Esophagus squamous epithelium (tissue), 5 donors: ENCODE measurements at places on chromosomes 7 and 10.

- no peak for DNase-seq
Observed at GRCh38 chr10:51832652-51833383, 133.4 kb upstream of the CSTF2T start.

GRCh38 chr7:156499247-156499881 is 141.2 kb upstream of the RNF32 start:
- no peak for DNase-seq

- no peak for DNase-seq
Observed at GRCh38 chr10:112330162-112330561, 43.8 kb upstream of the ACSL5 start.

DNA sequence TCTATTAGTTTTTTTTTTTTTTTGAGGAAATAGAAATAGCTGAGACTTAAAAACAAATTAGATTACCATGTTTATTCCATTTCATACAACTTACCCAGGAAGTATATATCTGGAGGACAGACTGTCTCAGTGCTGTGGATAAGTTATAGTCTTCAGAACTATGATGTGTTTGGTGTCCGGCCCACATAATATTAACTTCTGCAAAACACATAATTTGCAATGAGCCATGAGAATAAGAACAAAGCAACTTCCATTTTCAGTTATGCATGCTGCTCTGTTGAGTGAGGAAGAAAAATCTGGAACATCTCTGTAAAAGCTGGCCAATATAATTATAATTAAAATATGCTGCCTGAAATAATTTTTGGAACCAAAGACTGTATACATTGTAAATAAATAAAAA is 130.9 kb downstream of the AGMO start:
- no peak for DNase-seq

- no peak for DNase-seq
Observed at GRCh38 chr7:55140221-55140940, 121.6 kb downstream of the EGFR start.

GRCh38 chr7:149248777-149249176 is 9.3 kb downstream of the ZNF212 start:
- no peak for DNase-seq

DNA sequence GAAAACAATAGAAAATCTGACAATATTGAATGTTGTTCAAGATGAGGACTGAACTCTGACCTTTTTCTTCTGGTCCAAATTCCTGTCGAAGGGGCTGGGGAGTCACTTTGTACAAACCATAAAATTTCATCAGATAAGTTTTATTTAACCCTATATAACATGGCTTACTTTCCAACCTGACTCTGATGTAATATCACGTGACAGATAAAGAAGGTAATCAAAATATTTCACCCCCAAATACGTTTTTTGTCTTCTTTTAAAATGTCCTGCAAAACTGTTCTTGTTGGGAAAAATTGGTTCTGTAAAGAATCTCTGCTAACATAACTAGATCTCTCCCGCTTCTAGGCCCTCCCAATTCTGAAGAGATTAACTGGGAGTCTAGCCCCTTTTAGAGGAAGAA is 90.9 kb upstream of the MDFIC start:
- DNase-seq, result no peak

DNA sequence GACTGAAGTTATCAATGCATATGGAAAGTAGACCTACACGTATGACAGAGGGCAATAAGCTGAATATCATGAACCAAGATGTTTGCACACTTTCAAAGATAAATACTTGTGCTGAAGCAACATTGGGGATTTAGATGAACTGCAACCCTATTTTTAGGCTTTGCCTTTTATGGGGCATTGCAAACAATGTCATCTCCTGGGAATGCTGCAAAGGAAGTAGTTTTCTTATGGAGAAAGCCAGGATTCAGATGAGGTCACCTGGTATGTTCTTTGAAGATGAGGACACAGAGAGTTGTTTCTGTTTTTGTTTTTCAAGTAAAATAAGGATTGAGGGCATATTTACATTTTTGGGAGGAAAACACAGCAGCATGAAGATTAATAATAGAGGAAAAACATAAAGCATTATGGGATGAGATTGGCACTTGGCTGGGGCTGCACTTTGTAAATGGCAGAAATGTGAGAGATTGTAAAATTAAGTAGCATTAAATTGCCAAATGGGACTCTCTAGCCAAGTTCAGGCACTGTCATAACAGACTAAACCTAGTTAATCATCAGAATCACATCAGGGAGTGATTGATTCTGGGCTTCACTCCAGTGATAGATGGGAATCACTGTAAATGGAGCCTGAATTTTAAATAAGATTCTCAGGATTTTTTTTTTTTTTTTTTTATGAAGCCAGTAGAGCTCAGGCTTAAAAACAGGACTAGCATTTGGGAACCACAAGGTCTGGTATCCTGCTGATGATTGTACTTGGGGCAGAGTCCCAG is 63.1 kb downstream of the MALRD1 start:
- no peak for DNase-seq

GRCh38 chr7:140404565-140405065 is 757 bp downstream of the RAB19 start:
- no peak for DNase-seq

DNA sequence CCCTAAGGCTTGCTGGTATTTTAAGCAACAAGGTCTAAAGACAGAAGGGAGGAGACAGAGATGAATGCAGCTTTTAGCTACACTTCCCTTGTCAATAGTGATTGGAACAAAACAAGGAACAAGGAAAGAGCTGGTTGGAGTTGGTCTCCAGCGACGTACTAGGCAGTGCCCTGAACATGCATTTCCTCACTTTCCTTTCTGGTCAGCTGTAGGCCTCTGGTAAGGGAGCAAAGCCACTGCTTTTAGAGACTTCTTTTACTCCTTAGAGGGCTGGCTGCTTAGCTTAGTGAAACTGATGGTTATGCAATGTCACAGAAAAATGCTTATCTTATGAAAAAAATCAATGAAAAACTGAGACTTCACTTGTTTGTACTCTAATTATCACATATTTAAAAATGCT is 75.5 kb upstream of the TRIL start:
- no peak for DNase-seq

DNA sequence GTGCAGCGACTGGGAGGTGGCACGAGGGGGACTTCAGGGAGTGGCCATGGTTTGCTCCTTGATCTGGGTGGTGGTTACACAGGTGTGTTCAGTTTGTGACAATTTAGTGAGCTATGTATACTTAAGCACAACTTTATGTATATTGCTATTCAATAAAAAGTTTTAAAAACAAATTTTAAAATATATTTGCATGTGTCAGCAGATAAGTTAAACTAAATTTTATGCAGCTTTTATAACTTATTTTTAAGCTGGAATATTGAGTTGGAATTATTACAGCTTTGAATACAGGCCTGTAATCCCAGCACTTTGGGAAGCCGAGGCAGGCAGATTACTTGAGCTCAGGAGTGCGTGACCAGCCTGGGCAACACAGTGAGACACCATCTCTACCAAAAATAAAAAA is 5.4 kb downstream of the BAIAP2L1 start:
- no peak for DNase-seq

DNA sequence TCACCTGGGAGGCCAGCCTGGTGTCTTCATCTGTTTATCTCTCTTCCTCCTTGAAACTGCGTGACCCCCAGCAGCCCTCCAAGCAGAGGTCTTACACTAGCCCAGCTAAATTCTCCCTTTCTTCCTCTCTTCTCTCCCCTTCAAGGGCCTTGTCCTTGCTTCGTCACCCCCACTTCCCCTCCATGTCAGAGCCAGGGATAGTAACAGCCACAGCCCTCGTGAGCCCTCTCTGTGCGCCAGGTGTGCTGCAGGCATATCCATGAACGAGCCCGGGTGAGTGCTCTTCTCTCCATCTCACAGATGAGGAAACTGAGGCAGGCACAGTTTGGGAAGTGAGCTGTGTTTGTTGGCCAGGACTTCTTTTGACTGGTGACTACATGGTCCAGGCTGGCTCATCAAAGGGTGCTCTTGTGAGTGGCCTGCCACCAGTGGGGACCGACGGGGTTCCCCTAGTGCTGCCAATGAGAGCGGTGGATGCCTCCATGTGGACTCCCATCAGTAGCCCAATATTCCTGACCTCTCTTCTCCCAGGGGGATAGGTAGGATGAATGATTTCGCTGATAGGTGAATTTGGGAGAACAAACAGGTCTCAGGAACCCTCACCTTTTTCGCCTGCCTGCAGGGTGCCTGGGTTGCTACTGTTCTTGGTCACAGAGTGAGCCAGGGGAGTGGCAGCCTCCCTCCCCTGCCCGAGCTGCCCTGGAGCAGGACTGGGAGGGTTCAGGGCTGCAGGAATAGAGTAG is 38.1 kb downstream of the ADRA2A start:
- no peak for DNase-seq

DNA sequence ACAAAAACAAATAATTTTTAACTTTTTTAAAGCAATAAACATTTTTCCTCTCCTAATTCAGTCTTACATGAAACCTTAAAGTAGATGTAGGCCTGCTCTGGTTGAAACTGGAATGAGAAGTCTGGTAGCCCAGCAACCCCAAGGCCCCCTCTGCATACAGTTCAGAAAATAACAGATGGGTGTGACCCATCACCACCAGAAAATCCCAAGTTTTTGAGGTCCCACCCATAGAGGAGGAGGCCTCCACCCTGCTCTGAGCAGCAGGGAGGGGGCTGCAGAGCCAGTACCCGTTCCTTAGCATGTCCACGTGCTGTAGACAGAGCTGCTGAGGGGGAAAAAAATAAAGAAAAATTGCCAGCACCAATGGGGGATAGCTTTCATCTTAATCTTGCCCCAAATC is 122.7 kb downstream of the WNT2 start:
- DNase-seq, result no peak

DNA sequence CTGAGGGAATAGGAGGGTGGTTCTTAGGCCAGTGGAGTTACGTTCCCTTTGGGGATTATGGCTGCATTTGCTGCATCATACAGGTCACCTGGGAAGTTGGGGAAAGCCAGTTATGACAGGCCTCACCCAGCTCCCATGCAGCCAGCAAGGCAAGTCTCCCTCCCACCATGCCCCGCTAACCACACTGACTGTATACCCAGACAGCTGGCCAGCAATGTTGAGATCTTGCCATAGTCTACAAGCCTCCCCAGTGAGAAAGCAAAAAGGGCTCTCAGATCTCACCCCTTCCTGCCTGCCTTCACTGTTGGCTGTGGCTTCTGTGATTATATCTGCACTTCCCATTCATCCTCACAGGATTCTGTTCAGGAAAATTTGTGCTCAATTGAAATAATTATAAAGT is 133.3 kb upstream of the HGF start:
- no peak for DNase-seq

GRCh38 chr10:79585870-79586527 is 24.7 kb upstream of the SFTPA1 start:
- no peak for DNase-seq

- no peak for DNase-seq
Observed at GRCh38 chr10:8576911-8577310, 522.4 kb downstream of the GATA3 start.

DNA sequence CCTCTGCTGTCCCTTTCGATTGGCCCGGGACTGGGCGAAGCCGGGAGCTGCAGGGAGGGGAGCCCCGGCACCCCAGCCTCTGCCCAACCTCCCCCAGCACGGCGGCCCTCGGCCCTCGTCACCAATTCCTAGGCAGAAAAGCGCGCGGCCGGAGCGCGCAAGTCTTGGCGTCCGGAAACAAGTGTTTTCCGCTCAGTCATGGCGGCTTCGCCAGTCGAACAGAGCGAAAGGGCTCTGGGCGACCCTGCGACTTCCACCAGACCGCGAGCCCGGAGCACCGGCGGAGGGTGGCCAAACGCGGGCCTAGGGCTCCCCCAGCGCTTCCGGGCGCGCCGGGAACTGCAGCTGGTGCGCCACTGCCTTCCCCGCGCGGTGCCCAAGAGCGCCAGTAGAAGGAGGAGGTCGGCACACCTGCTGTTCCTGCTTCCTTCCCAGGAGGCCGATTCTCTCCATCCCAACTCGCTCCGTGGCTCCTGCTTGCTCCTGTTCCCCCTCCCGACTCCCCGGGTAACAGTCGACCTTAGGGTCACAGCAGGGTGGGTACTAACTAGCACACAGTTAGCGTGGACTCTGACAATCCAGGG is 729.9 kb downstream of the ZWINT start:
- no peak for DNase-seq

DNA sequence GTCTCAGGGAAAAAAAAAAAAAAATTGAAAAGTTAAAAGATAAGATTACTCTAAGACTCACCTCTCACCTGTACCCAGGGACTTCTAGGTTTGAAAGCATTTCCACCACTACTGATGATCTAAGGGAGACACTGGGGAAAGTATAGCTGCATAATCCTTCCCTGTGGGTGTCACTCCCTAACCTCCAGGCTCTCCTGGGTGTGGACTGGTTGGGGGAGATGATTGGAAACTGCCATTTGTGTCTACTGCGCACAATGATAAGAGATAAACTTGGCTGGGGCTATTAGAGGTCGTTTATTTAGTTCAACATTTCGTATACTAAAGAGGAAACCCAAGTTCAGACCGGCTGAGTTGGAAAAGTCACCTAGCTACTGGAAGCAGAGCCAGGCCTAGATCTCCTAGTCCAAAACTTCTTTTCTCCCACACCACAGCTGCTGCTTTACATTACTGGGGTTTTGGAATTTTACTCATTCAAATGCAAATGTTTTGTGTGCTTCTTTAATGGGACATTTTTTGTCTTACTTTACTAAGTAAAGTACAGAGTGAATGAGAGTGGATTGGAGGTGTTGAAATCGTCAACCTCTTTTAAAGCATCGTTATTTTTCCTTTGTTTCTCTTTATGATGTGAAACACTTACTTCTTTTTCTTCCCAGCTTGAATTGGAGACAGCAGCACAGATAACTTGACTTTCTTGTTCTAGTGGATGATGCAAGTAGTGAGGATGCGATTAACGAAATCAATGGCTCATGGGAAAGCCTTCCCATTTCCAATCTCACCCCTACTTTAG is 22.3 kb upstream of the SEC61G start:
- no peak for DNase-seq

GRCh38 chr10:53356616-53357349 is 584.2 kb upstream of the MBL2 start:
- no peak for DNase-seq

DNA sequence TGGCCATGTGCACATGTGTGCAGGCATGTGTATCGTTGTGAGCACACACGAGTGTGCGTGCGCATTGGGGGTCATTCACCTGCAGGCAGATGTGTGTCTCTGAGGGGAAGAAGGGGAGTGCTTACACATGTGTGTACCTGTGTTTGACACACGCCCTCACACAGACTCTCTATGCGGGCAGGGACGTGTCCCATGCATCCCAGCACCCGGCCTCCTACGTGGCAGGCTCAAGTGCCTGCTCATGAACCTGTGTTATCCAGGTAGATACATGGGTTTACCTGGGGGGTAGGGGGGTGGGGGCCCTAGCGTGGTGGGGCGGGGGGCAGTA is 18.6 kb downstream of the KCP start:
- no peak for DNase-seq

DNA sequence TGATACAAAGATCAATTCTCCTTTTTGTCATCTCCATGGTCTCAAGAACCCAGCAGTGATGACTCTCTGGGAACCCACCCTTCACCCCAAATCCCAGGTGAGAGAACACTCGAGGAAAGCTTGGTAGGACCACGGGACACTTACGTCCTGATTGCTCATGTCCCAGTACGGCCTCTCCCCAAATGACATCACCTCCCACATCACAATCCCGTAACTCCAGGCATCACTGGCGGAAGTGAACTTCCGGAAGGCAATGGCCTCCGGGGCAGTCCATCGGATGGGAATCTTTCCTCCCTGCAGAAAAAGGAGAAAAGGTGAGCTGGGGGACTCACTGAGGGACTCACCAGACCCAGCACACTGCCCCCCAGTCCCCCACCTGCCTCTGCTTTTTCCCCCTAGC is 21.0 kb downstream of the EPHB4 start:
- no peak for DNase-seq

- DNase-seq, result no peak
Observed at GRCh38 chr10:132538031-132538789, 623 bp downstream of the INPP5A start.
